ENCODE measurements at places on chromosomes 7 and 10.
A peak's percentile ranks its signal among the peaks of the same experiment; 100 is the strongest.

- DNase-seq, result no peak
Measured at GRCh38 chr7:31885171-31885570, 185.0 kb downstream of the PDE1C start.

DNA sequence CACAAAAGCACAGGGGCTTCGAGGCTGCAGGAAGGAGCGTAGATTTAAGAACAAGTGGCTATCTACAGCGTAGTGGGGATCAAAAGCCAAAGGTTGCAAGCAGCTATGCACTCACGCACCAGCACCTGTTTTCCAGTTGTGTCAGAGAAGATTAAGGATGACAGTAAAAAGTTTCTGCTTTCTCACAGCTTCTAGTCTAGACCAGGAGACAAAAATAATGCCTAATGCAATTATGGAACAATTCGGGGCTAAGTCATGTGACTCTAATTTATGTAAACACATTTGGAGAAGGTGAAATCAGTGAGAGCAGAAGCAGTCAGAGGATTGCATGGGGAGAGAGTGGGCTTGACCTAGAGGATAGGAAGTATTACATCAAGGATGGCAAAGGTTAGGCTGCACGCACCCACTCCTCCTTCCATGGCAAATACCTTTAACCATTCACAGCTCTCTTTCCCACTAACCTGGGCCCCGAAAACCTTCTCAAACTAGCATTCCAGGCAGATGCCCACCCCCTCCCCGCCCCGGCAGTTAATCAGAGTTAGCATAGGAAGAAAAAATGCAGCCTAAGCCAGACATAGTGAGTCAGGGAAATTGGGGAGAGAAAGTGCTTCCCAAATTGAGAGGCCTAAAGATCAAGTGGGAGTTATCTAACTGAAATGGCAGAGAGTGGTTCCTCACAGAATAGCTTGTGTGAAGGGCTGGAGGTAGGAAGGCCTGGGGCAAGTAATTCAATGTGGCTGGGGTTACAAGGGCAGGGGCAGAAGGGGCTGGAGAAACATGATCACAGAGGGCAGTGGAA lies 48.2 kb upstream of the GPAM start:
- DNase-seq, result no peak

DNA sequence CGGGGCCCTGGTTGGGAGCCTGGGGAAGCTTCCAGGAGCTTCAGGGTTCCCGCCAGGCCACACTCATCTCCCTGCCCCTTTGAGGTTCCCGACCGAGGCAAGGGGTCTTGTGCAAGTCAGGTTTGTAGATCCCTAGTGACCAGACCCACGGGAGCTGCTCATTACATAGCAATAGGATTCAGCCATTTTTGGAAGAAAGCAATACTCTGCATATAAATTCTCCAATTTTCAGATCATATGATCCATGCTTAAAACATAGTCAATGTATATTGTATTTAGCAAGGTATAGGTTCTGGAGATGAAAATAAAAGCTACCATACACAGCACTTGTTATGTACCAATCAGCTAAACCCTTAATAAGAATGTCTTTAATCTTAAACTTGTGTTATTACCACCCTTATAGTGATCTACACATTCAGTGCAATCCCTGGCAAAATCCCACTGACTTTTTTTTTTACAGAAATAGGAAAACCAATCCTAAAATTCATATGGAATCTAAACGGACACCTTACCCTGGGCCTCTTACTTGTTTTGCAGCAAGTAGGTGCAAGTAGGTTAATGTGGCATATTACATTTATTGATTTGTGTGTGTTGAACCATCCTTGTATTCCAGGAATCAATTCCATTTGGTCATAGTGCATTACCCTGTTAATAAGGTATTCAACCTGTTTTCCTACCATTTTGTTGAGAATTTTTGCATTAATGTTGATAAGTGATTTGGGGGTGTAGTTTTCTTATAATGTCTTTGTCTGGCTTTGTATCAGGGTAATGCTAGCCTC lies 13.8 kb upstream of the FKBP9 start:
- DNase-seq, result peak; percentile 48

- no peak for DNase-seq
Measured at GRCh38 chr10:111125102-111125501, 48.3 kb downstream of the ADRA2A start.

- DNase-seq, result no peak
Measured at GRCh38 chr10:82980321-82980720, 1105.3 kb downstream of the NRG3 start.

DNA sequence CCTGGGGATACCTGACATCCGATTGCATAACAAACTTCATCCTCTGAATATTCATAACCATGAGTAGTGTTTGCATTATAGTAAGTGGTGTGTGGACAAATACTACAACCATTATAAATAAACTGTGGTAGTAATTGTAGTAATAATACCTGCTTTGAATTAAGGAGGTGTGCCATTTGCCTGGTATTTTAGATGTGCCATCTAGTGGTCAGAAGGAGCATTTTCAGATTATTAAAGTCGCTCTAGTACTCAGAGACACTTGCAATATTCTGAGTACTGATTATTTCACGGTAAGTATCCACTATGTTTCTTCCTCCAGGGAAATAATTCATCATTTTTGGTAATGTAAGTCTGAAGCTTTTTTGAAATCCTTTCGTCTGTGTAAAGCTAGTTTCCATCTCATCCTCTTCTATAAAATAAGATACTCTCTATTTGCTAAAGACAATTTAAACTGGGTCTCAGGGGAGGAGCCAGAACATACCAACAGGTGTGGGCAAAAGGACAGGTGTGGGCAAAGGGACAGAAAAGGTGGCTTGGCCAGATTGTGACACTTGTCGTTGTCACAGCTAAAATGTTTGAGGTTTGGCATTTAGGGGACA lies 115.3 kb upstream of the WDR11 start:
- no peak for DNase-seq

GRCh38 chr10:66405566-66405965 lies 520.3 kb upstream of the LRRTM3 start:
- DNase-seq, result no peak

- no peak for DNase-seq
Measured at GRCh38 chr10:130555411-130555750, 419.2 kb downstream of the GLRX3 start.

- peak; percentile 59 for DNase-seq
Measured at GRCh38 chr7:38222481-38223096, 44.5 kb downstream of the STARD3NL start.

GRCh38 chr7:116030651-116031276 lies at the start of gene TFEC:
Gene TFEC (minus strand): TSS chr7:116030763. CDS start chr7:115984441, 46,322 bp downstream.
- DNase-seq, result peak; percentile 46

All from HL-60 (cell line).